ENCODE measurements at places on chromosomes 4 and X.

GRCh38 chr4:17510582-17510981, 1.3 kb downstream of the QDPR start:
- DNase-seq, result no peak

GRCh38 chr4:145299380-145300076, 119.1 kb upstream of the OTUD4 start:
- DNase-seq, result peak; percentile 67

DNA sequence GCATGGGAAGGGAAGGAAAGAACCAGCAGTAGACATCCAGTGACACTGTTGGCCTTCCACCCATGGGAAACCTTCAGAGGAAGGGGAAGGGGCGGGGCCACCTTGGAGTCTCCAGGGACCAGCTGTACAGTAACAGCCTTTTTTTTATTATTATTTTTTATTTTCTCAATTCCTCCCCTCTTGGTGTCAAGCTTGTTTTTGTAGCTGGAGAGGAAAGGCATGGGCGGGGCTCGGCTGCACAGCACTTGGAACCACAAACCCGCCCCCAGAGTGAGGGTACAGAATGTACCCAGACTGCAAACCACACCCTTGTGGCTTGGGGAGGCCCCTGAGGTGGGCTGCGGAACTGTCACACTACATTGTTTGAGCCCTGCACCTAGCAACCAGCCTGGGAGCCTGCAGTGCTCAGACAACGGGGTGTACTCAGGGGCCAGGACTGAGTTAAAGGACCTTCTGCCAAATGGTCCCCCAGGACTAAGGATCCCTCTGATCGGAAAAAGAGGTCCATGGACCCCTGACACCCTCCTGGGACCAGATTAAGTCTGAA, 45.7 kb downstream of the PRPS1 start:
- peak; percentile 79 for DNase-seq

- no peak for DNase-seq
Measured at GRCh38 chr4:6914448-6914847, 4.8 kb downstream of the TBC1D14 start.

GRCh38 chrX:394830-395229, 8.1 kb upstream of the PPP2R3B start:
- no peak for DNase-seq

DNA sequence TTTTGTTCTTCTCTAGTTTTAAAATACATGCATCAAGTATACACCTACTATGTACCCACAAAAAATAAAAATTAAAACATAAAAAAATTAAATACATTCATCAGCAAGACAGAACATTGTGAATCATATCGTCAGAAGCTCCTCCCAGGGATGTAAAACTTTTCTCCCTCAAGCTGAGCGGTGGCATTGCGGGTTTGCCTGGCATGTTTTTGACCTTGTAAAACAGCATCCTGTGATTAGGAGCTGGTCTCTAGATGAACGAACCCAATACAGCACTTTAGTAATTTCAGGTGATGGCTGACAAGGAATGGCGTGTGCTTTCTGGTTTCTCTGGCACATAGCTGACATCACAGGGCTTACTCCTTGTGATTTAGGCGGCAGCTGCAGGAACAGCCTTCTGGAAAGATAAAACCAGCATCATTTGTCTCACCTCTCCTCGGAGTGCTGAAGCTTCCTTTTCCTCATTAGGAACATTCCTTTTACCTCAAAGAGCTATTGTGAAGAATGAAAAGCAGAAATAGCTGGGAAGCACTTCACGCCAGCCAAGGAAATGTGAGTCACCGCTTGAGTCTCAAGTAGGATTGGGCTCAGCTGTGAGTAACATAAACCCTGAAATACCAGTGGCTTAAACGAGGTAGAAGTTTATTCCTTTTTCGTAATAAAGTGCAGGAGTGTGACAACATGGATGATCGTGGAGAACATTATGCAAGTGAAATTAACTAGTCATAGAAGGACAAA, 44.3 kb downstream of the NYX start:
- DNase-seq, result no peak

DNA sequence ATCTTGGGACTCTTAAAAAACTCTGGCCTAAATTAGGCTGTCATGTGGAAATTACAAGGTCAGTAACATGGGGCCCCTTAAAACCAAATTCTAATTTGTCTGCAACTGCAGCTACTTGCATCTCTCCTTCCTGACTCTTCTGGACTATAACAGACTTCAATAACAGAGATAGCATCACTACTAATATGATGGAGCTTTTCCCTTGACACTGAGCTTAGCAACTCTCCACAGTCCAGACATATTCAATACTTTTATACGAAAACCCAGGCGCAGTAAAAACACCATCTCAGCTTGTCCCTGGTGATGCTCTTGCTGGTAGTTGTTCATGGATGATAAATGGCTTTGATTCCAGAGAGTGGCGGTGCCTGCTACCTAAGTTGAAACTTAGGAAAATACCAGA, 850.4 kb downstream of the STIM2 start:
- DNase-seq, result no peak

DNA sequence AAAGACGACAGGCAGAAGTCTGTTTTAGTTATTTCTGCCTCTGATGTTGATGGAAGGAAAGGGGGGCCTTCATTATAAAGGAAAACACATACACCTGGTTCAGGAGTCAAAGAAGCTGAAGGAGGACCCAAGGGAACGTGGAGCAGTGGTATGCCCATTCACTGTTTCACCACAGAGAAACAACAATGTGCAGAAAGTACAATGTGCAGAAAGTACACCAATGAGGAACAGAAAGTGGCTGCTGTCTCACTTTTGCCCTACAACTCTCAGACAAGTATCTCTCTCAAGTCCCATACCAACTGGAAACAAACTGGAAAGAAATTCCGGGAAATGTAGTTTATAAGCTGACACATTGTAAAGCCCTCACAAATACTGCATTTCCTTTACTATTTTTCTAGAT, 564.5 kb downstream of the TRAM1L1 start:
- no peak for DNase-seq

DNA sequence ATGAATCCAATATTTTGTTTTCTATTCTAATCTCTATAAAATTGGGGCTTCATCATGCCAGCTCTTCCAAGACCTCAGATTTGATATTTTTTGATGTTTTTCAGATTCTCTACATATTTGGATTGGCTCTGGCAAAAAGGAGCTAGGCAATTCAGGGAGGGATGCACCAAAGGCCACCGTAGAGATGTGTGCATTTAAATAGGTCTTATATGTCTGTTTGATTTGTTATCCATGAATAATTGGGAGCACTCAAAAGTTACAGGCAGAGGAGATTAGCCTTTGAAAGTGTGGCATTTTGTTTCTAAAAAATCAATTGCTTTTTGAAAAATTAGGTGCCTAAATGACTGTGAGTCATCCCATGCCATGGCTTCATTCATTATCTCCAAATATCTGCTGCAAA, 147.1 kb upstream of the RPS6KA6 start:
- no peak for DNase-seq

- DNase-seq, result no peak
Measured at GRCh38 chr4:8540991-8541390, 39.2 kb upstream of the GPR78 start.

DNA sequence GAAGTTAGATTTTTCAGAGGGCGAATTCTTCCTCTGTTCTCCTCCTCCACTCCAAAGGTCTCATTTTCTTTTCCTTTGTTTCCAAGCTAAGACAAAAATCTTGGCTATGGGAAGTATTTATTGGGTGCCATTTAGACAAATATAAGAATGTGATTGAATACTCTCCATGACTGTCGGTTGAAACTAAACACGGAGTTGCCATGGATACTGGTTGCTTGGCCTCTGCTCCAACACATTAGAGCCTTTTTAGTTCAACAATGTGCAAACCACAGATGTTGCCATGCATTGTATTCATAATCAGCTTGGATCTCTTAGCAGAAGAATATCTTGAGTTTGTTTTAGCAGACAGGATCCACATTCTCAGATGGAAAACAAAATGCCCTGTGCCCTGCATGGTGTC, 366.5 kb upstream of the LCORL start:
- no peak for DNase-seq

GRCh38 chr4:183658362-183659028, 490 bp downstream of the RWDD4 start:
- no peak for DNase-seq

- DNase-seq, result no peak
Measured at GRCh38 chr4:182842104-182842600, 75.0 kb downstream of the DCTD start.

GRCh38 chrX:12419591-12419990, 281.3 kb downstream of the FRMPD4 start:
- no peak for DNase-seq

- no peak for DNase-seq
Measured at GRCh38 chr4:121139533-121140222, 24.4 kb downstream of the TNIP3 start.

DNA sequence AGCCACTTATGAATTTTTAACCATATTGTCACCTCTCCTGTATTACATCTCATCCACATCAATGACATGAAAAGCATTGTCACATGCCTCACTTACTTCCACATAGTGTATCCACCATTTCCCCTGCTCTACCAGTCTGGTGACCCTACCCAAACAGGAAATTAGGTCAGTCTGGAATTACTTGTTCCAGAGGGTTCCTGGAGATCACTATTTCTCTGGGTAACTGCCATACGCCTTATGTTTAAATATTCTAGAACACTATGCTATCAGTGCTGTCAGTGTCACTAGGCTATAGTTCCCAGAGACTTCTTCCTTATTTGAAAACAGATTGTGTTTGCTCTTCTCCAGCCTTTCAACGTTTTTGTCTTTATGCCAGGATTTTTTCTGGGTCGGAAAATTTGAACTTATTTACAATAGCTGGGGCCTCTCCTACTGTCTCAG, 15.0 kb downstream of the SRPX2 start:
- DNase-seq, result no peak

DNA sequence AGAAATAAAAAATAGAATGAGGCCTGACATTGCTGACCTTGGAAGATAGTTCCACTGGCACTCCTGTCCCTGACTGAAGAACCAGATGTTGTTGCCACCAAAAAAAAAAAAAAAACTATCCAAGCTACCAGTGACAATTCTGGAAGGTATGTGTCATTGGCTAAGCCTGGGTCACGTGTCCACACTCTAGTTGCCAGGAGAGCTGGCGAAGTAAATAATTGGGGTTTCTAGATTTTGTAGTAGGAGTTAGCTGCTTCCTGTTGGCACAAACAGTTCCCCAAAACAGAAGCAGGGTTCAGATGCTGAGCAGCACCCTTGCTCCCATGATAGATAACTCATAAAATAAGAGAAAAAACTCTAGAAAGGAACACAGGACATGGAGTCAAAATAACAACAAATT, 20.5 kb downstream of the MND1 start:
- DNase-seq, result no peak

- no peak for DNase-seq
Measured at GRCh38 chr4:75834772-75835154, 67.5 kb downstream of the PPEF2 start.

- no peak for DNase-seq
Measured at GRCh38 chr4:137000432-137000831, 531.9 kb downstream of the PCDH18 start.

DNA sequence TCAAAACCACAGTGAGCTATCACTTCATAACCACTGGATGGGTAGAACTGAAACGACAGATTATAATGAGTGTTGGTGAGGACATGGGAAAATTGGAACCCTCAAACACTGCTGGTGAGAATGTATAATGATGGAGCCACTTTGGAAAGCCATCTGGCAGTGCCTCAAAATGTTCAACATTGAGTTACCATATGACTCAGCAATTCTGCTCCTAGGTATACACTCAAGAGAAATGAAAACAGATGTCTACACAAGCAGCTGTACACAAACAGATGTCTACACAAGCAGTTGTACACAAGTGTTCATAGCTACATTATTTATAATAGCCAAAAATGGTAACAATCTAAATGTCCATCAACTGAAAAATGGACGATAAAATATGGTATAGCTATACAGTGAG, 143.9 kb downstream of the PDGFRA start:
- DNase-seq, result no peak

DNA sequence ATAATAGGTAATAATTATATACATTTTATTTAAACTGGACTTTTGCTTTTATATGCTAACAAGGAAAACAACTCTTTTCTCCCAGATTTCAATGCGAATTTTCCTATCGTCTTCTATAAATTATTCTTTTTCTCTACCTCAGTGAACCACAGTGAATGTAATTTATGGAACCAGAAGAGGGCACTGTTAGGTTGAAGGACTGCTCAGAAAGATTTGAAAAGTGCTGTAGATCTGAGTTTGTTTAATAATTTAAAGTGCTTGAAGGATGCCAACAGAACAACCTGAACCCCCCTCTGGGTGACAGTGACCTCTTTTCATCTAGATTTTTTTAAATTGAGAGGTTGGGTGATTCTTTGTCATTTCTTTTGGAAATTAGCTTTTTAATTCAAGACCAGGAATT, 54.9 kb downstream of the PHOX2B start:
- no peak for DNase-seq

- DNase-seq, result no peak
Measured at GRCh38 chrX:71251466-71251973, 2.4 kb downstream of the ZMYM3 start.

DNA sequence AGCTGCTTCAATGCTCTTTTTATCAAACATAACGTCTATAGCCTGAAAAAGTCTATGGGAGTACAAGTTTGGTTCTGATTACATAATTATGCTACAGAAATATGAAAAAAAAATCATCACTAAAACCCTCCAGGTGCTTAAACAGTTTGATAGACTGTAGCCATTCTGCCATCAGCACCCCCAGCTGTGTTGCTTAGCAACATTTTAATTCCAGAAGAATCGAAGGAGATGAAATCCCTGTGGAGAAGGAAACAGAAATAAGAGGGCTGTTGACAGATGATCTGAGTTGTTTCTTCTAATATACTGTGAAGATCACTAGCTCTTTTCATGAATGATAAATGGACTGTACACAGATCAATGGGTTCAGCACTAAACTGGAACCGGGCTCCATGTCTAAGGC, 402.8 kb downstream of the AFF2 start:
- no peak for DNase-seq

DNA sequence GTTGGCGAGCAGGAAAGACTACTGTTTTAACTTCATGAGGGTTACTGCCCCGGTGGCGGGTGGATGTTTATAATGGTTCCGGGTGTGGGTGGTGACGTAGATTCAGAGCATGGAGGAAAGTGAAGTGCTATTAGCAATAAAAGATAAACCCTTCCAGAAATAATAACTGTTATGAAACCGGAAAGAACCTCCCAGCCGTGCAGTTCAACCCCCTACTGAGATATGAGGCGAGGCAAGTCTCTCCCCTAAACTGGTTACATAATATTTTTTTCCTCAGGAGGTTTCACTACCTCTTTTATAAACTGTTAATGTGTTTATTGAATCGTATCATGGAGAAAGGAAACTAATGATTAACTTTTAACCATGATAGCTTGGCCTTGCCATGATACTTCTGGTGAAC, 33.9 kb upstream of the STIM2 start:
- DNase-seq, result no peak

- DNase-seq, result no peak
Measured at GRCh38 chr4:3514806-3515501, 17.3 kb downstream of the LRPAP1 start.

GRCh38 chrX:53684415-53685192, 1.9 kb downstream of the HUWE1 start:
- DNase-seq, result no peak

GRCh38 chr4:38062088-38062775, 102.0 kb downstream of the PTTG2 start:
- peak; percentile 45 for DNase-seq
